ENCODE measurements at places on chromosomes 13 and 19. TPM values are rescaled to one million over a fixed set of nuclear protein-coding genes. Genes with fewer than 3 reads are reported as not detected.

Gene GRAMD1A
- total RNA-seq: 16.0 TPM

Gene TRIM13
- 21.5 TPM for total RNA-seq

Gene NKG7
- 0.80 TPM for total RNA-seq

Gene TARM1
- total RNA-seq: not detected

Gene CEACAM7
- total RNA-seq: not detected

Gene LRRC63
- 0.04 TPM for total RNA-seq

Gene ZNF667
- 8.1 TPM for total RNA-seq

Data from muscle of leg (tissue), 16 donors.